ENCODE measurements at places on chromosomes 13 and 19.
A peak's percentile ranks its signal among the peaks of the same experiment; 100 is the strongest.

GRCh38 chr19:31882709-31883108 is 462.7 kb upstream of the ZNF507 start:
- no peak for DNase-seq

GRCh38 chr13:30743319-30744055 is 8.1 kb downstream of the ALOX5AP start:
- DNase-seq = peak; percentile 97

DNA sequence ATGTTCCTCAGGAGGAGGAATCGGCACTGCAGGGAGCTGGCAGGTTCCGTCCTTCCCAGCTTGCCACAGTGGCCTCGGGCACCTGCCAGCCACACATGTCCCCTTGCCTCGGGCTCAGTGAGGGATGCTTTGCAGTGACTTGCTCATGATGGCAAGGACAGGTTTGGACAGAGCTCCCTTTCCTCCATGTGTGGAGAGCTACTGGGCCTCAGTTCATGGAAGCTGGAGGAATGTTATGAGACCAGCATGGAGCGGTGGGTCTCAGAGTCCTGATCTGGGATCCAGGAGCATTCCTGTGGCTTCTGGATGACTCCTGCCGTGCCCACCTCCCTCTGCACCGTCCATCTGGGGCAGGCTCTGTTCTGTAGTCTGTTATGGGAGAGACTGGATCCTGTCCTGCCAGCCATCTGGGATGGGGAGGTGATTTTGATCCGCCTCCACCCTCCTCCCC is 59.2 kb downstream of the SIPA1L3 start:
- no peak for DNase-seq

GRCh38 chr13:30872276-30872594 is 33.8 kb upstream of the MEDAG start:
- DNase-seq = no peak

DNA sequence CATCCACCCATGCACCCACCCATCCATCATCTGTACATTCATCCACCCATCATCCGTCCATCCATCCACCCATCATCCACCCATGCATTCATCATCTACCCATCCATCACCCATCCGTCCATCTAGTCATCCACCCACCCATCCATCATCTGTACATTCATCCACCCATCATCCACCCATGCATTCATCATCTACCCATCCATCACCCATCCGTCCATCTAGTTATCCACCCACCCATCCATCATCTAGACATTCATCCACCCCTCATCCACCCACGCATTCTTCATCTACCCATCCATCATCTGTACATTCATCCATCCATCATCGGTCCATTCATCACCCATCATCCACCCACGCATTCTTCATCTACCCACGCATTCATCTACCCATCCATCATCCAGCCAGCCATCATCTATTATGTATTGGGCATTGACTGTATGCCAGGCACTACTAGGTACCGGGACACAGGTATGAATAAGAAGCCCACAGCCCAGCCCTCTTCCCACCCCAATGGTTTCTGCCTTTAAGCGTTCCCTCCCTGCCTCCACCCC is 16.7 kb upstream of the GALP start:
- no peak for DNase-seq

DNA sequence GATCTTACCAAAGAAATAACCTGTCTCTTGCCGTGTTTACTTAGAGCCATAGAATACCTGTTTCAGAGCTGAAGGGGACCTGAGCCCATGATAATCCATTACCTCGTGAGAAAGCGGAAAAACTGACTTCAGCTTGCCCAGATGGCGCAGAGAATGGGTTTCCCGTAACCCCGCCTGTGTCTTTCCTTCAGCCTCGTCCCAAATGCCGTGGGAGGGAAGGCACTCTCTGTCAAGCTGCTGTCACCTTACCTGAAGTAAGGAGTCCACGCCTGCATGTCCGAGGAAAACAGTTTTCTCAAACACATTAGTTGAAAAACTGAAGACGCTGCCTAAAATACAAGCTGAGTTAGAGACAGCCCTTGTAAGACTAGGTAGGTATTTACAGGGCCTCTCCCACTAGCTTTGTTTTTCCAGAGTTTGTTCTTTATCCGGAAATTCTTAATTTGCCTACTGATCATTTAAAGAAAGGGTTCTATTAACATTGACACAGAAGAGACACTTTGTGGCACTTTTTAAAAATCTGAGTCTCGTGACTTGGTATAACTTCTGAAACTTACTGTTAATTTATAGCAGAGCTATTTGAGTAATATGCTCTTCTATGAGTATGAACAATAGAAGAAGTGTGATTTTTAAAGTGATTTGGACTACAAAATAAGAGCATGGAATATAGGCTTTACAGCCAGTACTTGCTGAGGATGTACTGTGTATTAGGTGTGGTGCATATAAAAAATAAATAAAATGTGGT is 1.3 kb upstream of the INTS6 start:
- DNase-seq = peak; percentile 2

DNA sequence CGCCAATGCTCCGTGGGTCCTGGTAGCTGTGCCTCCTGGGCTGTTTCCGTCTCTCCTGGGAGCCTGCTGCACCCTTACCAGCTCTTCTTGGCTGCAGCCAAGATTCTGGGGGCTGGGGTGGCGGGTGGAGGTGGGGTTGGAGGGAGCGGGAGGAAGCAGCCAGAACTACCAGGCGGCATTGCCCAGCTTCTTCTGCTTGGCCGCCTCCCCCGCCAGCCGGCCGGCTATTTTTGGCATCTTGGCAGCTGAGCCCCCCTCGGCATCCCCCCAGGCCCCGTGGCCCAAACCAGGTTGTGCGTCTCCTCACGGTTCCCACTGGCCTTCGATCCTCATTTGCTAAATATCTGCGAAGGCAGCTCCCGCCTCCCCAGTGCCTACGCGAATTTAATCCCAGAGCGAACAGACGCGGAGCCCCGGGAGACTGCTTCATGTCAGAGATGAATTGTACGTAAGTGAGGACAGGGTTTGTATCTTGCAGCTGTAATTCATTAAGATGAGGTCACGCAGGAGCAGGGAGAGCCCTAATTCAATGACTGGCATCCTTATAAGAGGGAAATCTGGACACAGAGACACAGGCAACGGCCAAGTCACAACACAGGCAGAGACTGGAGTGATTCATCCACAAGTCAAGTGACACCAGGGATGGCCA is 12.8 kb upstream of the PEAK3 start:
- DNase-seq = no peak

DNA sequence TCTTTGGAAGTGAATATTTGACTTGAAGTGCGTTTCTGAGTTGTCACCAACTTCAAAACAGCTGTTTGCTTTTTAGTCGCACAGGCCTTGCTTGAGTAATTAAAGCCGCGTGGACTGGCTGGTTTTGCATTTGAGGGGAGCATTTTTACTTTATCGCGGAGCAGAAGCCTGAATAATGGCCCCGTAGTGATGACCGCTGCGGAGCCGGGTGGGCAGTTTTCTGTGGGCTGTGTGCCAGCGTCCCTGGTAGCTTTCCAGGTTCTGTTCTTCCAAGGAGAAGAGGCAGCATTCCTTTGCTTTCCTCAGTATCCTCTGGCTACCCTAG is 1.1 kb downstream of the NAA16 start:
- DNase-seq = no peak

DNA sequence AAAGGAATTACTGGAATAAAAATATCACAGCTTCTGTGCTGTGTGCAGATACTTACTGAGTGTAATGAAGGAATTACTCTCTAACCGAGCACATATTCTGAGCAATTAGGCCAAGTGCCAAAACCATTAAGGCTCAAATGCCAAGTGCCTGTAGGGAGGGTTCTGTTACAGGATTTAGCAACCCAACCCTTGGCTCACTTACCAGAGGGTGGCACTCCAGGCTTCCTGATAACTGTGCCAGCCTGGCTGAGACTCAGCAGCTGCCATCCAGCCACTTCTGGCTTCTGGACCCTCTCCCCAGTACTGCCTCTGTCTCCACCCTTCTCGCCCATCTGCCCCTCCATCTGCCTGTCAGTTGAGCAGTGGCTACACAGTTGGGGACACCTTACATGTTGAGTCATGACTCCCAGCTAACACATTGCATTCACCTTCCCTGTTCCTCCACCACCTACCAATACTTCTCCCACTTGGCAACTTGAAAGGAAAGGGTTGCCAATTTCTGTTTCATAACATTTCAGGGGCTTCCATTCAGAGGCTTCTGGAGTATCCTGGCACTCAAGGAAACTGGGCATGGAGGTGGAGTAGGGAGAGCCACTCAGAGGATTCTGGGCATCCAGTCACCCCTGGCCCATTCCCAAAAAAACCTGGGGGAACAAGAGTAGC is 110.5 kb downstream of the COG6 start:
- DNase-seq = no peak

DNA sequence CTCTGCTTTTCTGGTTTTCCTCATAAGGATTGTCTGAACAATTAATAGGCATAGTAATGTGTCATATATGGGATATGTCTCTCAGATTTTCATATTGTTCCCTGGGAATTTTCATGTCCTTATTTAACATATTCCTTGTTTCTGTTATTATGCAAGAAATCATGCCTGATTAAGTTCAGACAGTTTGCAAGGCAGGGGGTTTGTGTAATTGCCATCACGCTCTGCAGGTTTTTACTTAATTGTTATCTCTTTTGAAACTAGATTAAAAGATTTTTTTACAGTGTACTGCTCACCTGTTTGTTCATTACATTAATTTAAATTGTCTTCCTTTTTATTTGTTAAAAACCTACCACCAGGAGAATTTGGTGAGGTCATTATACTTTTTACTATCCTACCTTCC is 1253.2 kb upstream of the PRR20A start:
- DNase-seq = no peak

- peak; percentile 83 for DNase-seq
Observed at GRCh38 chr19:37933937-37934358, 26.9 kb downstream of the SIPA1L3 start.

GRCh38 chr13:48258002-48258401 is 25.0 kb downstream of the ITM2B start:
- peak; percentile 39 for DNase-seq

DNA sequence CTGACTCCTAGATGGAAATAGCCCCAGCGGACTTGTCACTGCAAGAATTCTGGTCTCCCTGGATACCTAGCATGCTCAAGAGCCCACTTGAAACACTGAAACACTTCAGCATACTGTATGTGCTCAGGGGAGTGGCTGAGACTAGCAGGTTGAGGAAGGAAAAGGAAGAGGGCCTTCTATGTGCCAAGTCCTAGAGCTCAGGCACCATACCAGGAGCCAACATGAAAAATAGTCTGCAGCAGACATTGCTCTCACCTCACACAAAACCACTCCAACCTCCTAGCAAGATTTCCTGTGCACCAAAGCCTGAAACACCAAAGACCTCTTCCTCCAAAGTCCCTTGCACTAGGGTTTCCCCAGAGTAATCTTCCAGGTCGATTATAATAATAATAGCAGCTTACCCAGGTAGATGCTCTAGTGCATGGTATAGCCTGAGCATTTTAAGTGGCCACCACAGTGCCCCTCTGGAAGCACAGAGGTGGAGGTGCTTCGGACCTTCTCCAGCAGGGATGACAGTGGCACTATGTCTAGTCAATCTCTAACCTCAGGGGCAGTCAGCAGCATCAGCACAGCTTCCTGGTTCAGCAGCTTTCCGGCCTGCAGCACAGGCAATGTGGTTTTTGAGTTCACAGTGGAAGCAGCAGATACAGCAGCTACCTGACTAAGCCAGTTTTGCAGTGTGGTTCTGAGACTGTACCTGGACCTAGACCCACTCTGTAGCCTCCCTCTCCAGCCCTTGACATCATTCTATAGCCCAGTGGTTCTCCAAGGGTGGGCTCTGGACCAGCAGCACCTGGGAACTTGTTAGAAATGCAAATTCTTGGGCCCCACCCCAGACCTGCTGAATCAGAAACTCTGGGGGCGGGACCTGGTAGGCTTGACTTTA is 45.6 kb upstream of the UBE2L5 start:
- DNase-seq = peak; percentile 29
